ENCODE measurements at places on chromosomes 13 and 19. TPM values are rescaled to one million over a fixed set of nuclear protein-coding genes. Genes with fewer than 3 reads are reported as not detected.
A peak's percentile ranks its signal among the peaks of the same experiment; 100 is the strongest.

GRCh38 chr13:95957331-95957730 is 95.9 kb downstream of the UGGT2 start:
- no peak for DNase-seq

DNA sequence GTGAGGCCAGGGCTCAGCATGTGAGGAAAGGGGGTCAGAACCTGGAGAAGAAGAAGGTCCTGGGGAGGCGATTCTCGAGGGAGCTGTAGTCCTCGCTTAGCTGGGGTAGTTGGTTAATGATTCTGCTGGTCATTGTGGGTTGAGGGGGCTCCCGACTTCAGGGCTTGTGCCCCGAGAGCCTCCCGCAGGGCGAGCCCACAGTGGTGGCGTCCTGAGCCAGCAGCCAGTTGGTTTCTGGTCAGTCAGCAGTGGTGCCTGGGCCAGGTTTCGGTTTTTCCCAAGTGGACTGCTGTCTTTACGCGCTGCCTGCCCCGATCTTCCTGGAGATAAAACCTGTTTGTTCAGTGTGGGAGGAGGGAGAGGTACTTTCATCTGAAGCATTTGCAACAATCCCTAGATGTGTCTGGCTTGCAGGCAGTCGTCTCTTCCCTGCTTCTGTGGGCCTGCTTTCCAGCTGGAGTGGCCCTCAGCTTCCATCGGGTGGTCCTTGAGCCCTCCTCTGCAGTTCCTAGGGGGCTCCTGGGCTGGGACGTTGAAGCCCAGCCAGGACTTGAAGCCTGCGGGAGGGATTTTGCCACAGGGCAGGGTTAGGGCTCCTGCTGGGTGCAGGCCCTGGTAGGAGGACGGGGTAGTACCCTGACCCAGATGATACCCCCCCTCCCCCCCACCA is 3.2 kb downstream of the PTBP1 start:
- peak; percentile 49 for DNase-seq

DNA sequence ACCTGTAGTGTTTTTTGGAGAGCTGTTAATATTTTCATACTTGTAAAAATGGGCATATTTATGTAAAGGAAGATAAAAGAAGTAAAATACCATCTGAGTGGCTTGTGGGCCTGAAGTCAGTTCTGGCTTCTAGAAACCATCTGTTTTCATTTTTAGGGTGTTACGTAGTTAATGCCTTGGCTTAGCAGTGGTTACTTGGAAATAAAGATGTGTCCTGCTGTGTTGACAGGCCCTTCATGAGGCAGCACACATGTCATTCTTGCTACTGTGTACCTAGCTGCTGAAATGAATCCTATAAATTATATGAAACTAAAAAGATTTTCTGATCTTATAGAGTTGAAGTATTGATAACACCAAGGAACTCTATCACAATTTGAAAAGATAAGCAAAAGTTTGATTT is 16.0 kb downstream of the ILF3 start:
- no peak for DNase-seq

GRCh38 chr13:103283451-103283820 is 217.2 kb upstream of the SLC10A2 start:
- DNase-seq, result no peak

DNA sequence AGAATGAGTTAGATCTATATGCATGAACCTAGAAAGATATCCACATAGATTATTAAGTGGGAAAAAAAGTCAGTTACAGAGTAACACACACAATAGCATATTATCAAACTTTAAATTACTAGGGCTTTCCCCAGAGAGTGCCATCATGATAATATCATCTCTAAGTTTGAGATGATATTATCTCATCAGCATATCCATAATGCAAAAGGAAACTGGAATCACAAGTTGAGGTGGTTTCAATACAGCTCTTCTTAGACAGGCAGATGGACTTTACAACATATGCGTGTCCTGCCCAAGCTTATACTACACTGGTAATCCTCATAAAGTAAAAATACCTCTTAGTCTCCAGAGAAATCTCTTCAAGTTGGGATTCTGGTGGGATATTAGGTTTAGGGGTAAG is 236.2 kb upstream of the SERP2 start:
- DNase-seq, result no peak

DNA sequence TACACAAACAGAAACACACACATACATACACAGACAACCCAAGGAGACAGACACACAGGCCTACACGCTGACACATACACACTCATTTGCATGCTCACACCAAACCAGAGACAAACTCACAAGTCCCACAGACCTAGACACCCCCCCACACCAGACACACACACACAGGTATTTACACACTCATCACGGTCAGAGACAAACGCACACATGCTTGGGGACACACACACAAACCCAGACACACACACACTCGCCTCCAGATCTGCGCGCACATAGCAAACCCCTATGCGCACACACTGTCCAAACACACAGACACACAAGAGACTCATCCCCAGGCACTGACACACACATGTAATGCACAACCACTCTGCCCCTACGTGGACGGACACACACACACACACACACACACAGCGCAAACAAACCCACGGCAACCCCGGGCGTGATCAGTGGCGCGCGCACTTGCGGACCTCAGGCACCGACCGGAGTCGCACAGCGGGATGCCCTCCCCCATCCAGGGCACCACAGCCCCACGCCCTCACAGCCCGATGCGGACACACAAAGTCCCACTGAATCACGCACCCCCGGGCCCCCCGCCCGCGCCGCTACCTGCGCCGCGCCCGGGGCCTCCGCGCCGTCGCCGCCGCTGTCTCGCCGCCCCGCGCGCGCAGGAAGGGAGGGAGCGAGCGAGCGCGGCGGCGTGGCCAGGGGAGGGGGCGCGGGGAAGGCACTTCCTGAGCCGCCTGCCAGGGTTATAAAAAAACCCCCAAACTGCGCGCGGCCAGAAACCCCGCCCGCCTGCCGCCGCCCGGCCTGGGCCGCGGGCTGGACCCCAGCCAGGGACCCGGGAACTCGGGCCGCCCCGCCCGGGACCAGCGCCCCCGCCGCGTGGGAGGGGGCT is at the start of gene ADAMTS10:
TSS of gene ADAMTS10 (minus strand) at position 675 of the 895 bp plus-strand sequence. CDS start 5,005 bp downstream, outside the sequence.
- DNase-seq, result peak; percentile 66

GRCh38 chr13:40923867-40924266 is 95.2 kb downstream of the ELF1 start:
- DNase-seq, result no peak

DNA sequence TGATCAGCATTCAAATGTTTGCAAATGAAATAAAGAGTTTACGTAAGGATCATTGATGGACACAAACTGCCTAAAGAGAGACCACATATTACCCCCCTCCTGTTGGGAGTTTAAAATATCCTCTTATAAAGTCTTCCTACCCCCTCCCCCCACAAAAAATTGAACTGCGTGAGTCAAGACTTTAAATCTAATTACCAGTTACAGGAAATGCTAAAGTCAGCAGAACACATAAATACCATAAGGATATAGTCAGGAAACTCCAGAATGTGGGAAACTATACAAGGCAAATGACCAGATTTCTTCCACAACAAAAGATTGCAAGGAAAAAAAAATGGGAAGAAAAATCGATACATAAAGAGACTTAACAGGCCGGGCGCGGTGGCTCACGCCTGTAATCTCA is 44.4 kb upstream of the FARP1 start:
- peak; percentile 55 for DNase-seq

- peak; percentile 29 for DNase-seq
Observed at GRCh38 chr19:4583961-4584669, 24.6 kb upstream of the SEMA6B start.

DNA sequence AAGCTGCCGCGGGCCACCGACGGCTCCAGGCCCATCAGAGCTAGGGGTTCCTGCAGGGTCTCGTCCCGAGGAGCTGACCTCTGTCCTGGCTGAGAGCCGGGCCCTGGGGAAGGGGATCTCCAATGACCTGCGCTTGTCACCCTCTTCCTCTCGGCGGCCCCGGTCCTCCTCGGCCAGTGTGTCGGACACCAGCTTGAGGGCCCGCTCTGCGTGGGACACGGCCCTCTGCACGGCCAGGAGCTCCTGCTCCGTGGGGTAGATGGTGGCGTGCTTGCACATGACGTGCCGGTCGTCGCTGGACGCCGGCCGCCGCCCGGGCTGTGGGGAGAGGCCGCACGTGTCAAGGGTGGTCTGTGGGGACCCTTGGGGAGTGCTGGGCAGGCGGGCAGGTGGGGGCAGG is 32.7 kb upstream of the MATK start:
- DNase-seq, result no peak

- no peak for DNase-seq
Observed at GRCh38 chr19:5738423-5738822, 18.0 kb downstream of the CATSPERD start.

DNA sequence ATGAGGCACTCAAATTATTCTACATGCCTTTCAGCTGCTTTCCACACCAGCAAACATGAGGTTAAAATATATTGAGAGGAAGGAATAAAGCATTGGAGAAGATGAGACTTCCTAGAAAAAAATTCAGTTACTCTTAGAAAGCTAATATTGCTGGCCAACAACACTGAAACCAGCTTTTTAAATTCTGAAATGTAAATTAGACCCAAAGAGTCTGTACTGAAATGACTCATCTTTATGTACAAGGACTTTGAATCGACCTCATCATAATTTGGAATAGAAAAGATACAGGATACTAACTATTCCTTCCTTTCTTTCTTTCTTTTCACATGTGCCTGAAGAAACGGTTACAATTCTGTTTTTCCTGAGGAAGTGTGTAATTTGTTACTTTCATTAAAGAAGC is 6.5 kb upstream of the HSPH1 start:
- no peak for DNase-seq

DNA sequence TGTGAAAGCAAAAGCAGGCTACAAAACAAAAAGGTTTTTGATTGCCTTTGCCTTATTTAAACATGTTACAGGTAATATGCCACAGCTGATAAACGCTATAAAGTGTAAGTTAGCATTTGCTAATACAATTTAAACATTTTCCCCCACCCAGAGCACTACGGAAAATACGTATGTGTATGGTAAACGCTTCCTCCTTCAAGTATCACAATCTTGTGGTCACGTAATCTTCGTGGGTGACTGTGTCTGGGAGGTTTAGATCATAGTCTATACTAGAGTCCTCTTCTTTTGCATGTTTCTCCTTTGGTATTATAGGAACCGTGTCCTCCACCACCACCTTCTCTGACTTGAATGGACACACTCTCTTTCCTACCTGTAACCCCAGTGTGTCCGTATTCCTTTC is 38.1 kb upstream of the POSTN start:
- DNase-seq, result no peak

DNA sequence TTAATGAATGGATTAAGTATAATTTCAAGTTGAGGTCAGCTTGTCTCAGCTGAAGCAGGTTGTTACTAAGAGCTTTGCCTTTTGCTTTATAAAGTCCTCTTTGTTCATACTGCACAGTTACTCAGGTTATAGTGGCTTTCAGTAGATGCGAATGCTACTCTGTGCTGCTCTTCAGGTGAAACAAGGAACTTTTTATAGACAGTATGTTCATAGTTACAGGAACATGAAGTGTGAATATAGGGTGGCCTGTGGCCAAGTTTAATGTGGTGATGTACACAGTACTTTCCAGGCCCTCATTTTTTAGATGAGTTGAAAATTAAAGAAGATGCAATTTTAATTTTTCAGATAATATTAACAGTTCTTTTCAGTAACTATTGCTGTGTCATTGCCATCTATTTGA is 20.8 kb downstream of the SUGT1 start:
- no peak for DNase-seq

- DNase-seq, result peak; percentile 48
Observed at GRCh38 chr19:41144403-41144802, 30.2 kb downstream of the CYP2F1 start.

DNA sequence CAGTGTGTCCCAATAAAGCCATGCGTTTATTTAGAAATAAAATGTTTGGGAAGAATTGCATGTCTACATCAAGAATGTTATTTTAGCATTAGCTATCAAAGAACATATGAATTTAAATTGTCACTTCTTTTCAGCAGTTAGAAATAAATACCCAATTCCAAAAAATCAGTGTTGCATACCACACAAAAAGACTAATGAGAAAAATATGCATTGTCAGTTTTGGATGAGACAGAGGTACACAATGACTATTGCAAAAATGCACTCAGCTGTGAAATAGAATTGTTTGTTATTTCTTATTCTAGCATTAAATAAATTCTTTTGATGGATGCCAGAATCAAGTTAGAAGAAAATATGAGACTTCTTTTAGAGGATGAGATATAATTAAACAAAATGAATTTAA is 833.9 kb downstream of the SLITRK1 start:
- DNase-seq, result peak; percentile 6

DNA sequence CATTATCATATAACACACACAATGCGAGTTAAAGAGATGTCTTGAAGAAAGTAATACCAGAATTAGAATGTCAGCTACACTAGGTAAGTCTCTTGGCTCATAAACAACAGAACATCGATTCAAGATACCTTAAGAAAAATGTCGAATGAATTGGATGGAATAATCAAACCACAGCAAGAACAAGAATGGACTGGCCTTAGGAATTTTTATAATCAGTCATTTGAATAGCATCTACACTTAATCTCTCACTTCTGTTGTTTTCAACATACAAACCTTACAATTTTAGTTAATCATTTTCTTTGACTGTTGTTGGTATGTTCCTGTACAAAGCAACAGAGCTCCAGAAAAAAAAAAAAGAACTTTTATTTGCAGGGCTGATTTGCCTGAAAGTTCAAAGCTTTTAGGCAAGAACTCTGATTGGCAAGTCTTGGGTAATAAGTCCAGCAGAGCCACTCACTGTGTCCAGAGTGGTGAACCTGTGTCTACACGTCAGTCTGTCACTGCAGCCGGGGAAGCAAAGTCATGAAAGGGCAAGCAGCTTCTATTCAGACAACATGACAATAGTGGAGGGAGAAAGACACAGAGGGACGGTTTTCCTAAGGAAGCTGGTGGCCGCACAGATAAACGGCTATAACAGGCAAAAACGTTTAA is 1026.1 kb upstream of the MIR17HG start:
- DNase-seq, result no peak

DNA sequence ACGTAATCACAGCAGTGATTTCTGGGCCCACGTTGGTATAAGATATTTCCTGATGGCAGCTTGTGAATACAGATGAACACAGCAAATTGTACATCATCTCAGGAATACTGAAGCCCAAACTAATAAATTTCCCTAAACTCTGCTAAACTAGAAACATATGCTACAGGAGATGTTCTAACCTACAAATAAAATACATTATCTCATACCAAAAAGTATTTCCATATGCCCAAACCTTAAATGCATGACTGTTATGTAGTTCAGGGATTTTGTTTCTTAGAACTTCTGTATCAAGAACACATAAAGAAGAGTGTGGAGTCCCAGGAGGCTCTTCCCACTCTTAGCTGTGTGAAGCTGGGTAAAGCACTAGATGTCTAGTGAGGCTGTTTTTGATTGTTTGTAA is 138.4 kb downstream of the RFC3 start:
- no peak for DNase-seq

The UBA52 gene
- 1,213 TPM for total RNA-seq

The ZNF134 gene
- total RNA-seq, result 32.3 TPM

The KLHL1 gene
- not detected for total RNA-seq

The DCLK1 gene
- total RNA-seq, result 4.9 TPM

The MATK gene
- total RNA-seq, result not detected

The B3GNT3 gene
- 0.36 TPM for total RNA-seq

All from astrocyte (in vitro differentiated cells and primary cell).